ENCODE measurements at places on chromosomes 6 and 20. TPM values are rescaled to one million over a fixed set of nuclear protein-coding genes. Genes with fewer than 3 reads are reported as not detected.

Gene BPIFB4
- polyA plus RNA-seq: 0.24 TPM

Gene C20orf204
- polyA plus RNA-seq: 3.1 TPM

Gene MAFB
- 15.5 TPM for polyA plus RNA-seq

Gene TCF15
- polyA plus RNA-seq: 1.7 TPM

Gene HLA-DQA2
- 0.43 TPM for polyA plus RNA-seq

Gene FNDC1
- polyA plus RNA-seq: 25.1 TPM

Gene FAM83B
- 0.06 TPM for polyA plus RNA-seq

Gene CEP162
- 10.2 TPM for polyA plus RNA-seq

Gene RIPPLY2
- polyA plus RNA-seq: 18.5 TPM

Gene SERINC1
- 388 TPM for polyA plus RNA-seq

Gene MMP24
- 51.0 TPM for polyA plus RNA-seq

Gene RRAGD
- polyA plus RNA-seq: 86.3 TPM

Gene IRF4
- 0.35 TPM for polyA plus RNA-seq

Gene RAB23
- polyA plus RNA-seq: 20.2 TPM

Gene TJAP1
- 33.9 TPM for polyA plus RNA-seq

Gene L3MBTL1
- polyA plus RNA-seq: 34.1 TPM

Measured in spinal cord (tissue), 10 donors.